Activated T-helper 1 cell treated with anti-CD3 and anti-CD28 coated beads, Interleukin-12 subunit alpha, Interleukin-12 subunit beta, Interleukin-2, Interleukin-4 antibody, amounts not matched to agents 30 ng/mL and 10 ng/mL and 1 ng/mL, durations not matched to agents 14 hours and 24 hours and 36 hours (primary cell): ENCODE measurements at places on chromosomes 5 and 9. TPM values are rescaled to one million over a fixed set of nuclear protein-coding genes. Genes with fewer than 3 reads are reported as not detected.

Gene CDHR2
- total RNA-seq, result 0.08 and 0.42 TPM in 2 replicates

Gene PROB1
- 9.1 and 9.3 TPM in 2 replicates for total RNA-seq

Gene OR2S2
- total RNA-seq, result not detected in 2 replicates

Gene MOB3B
- 0.17 and 0.26 TPM in 2 replicates for total RNA-seq

Gene LAMC3
- 0.05 TPM in 2 replicates for total RNA-seq

Gene HCN1
- not detected in 2 replicates for total RNA-seq

Gene SPAG8
- 0.66 and 1.0 TPM in 2 replicates for total RNA-seq

- no peaks in the 10 kb centered on the region for H3K4me1 ChIP-seq
- H3K36me3 ChIP-seq, result no peaks in the 10 kb centered on the region
Observed at GRCh38 chr5:144971108-144971850, 800.6 kb downstream of the KCTD16 start.

DNA sequence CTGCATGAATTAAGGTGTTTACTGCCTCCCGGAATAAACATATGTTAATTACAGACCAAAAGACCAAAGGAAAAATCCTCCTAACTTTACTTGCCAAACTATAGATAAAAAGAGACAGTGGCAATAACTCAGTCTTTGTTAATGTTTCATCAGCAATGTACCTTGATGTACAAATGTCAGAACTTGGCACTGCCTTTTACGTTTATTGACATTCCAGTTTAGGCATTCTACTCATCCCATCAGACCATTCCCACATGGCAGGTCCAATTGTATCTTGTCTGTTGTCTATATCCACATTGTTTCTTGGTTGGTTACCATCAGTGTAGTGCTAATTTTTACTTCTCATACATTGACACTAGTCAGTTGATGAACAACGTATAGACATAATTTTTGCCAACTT, 85.5 kb downstream of the TEX10 start:
- H3K4me3 ChIP-seq, result no peak overlapping the region
- no peaks in the 10 kb centered on the region for H3K4me1 ChIP-seq
- H3K27me3 ChIP-seq, result no peaks in the 10 kb centered on the region
- peaks cover 5% of the 10 kb centered on the region for H3K36me3 ChIP-seq
- DNase-seq, result no peak

- no peak overlapping the region for H3K27ac ChIP-seq
- H3K36me3 ChIP-seq, result peaks cover 32% of the 10 kb centered on the region
- H3K27me3 ChIP-seq, result no peaks in the 10 kb centered on the region
- no peak overlapping the region for H3K4me3 ChIP-seq
- H3K4me1 ChIP-seq, result peaks cover 10% of the 10 kb centered on the region
Observed at GRCh38 chr5:67098656-67099055, 97.9 kb downstream of the CD180 start.

- H3K27me3 ChIP-seq, result peaks cover 5% of the 10 kb centered on the region
- no peak overlapping the region for H3K27ac ChIP-seq
- no peak overlapping the region for H3K4me3 ChIP-seq
- H3K4me1 ChIP-seq, result peaks cover 25% of the 10 kb centered on the region
Observed at GRCh38 chr9:14987858-14988257, 77.6 kb upstream of the FREM1 start.

DNA sequence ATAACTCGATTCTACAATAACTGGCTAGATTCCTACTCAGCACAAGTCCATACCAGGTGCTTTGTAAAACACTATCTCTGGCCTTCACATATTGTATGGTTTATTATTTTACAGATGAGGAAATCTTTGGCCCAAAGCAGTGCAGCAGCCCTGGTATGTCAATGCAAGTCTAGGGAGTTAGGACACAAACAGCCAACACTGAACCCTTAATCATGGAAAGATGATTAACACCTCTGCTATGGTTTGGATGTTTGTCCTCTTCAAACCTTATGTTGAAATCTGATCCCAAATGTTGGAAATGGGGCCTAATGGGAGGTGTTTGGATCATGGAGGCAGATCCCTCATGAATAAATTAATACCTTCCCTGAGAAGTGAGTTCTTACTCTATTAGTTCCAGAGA, 76.6 kb downstream of the MAPKAP1 start:
- no peak overlapping the region for H3K4me3 ChIP-seq
- no peak for DNase-seq
- H3K27me3 ChIP-seq, result no peaks in the 10 kb centered on the region
- H3K36me3 ChIP-seq, result peaks cover 4% of the 10 kb centered on the region
- no peak overlapping the region for H3K27ac ChIP-seq

DNA sequence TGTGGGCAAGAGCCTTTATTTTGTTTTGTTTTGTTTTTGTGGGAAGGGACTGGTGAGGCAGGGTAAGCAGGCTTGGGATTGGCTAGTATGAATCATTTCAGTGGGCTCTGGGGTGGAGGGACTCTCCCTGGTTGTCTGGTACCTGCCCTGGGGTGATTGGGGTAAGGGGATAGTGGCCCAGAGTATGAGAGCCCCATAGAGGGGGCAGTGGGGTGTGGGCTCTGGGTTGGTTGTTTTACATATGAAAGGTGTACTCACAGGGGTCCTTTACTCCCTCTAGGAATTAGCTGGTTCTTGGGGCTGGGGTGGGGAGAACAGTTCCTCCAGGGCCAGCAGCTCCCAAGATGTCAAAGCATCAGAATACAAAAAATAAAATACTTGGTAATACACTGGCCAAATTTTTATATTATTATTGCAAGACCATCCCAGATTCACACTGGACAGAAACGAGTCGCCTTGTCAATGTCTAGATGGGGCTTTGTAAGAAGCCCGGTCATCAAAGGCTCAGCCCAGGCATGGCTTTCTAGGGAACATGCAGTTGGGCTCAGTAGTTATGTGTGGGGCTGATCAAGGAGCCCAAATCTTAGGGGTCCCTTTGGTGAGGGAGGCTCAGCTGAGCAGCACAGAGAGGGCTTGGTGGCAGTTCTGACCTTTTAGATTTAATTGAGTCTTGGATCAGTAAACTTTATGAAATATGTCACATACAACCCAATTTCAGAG, 190.5 kb downstream of the NXNL2 start:
- peaks cover 4% of the 10 kb centered on the region for H3K27me3 ChIP-seq
- no peak overlapping the region for H3K4me3 ChIP-seq
- H3K4me1 ChIP-seq, result no peaks in the 10 kb centered on the region
- H3K27ac ChIP-seq, result no peak overlapping the region
- no peaks in the 10 kb centered on the region for H3K36me3 ChIP-seq

DNA sequence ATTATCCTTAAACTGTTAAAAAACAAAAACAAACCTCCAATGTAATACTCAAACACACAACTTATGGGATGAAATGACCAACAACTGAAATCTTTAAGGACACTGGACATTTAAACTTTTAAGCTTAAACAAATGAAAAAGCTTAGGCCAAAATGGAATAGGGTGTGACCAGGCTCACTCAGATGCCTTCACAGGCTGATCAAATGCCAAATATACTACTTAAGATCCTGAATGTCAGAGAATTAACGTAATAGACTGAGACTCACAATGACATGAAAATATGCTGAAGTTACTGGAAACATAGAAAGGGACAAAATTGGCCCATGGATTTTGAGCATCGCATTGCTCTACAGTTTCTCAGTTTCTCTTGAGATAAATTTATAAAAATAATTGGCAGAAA, 286.8 kb downstream of the ADAMTS6 start:
- H3K4me1 ChIP-seq, result no peaks in the 10 kb centered on the region
- no peaks in the 10 kb centered on the region for H3K36me3 ChIP-seq
- no peak for DNase-seq
- H3K27ac ChIP-seq, result no peak overlapping the region

DNA sequence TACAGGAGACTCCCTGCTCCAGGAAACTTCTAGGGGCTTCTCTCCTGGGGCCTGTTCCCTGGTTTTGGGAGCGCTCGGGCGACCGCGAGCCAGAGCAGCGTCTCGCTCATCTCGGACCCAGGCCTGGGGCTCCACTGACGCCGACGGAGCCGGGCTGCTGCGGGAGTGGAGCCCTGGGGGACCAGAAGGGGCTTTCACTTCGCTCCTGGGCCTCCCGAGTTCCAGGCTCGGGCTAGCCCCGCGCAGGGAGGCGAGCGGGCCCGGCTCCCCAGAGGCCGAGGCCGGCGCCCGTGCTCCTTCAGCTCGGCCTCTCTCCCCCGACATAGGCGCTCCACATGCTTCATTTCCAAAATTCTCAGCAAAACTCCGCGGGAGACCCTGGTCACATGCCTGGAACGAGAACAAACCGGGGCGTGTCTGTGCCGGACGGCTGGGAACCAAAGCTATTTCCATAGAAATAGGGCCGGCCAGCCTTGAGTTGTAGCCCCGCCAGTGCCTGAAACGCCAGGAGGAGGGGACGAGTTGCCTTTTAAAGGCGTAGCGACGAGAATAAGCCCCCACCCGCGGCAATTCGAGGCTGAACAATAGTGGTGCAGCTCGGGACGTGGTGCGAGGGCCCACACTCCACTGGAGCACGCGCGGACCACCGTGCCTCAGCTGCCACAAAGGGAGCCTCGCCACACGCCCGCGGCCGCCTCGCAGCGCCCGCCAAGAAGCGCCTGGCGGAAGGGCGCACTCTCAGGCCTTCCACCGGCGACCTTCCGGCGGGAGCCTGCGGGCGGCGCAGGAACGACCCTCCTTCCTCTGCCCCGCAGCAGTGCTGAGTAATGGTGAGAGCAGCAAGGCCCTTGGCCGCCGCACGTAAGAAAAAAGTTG, 1.1 kb upstream of the G3BP1 start:
- H3K4me1 ChIP-seq, result peaks cover 28% of the 10 kb centered on the region
- H3K4me3 ChIP-seq, result no peak overlapping the region
- DNase-seq, result no peak
- H3K36me3 ChIP-seq, result peaks cover 15% of the 10 kb centered on the region
- H3K27ac ChIP-seq, result no peak overlapping the region
- H3K27me3 ChIP-seq, result no peaks in the 10 kb centered on the region

GRCh38 chr9:114002271-114002985, 75.7 kb downstream of the AMBP start:
- no peak overlapping the region for H3K27ac ChIP-seq
- no peaks in the 10 kb centered on the region for H3K27me3 ChIP-seq
- H3K4me3 ChIP-seq, result no peak overlapping the region
- H3K4me1 ChIP-seq, result no peaks in the 10 kb centered on the region
- no peaks in the 10 kb centered on the region for H3K36me3 ChIP-seq
- DNase-seq, result no peak

DNA sequence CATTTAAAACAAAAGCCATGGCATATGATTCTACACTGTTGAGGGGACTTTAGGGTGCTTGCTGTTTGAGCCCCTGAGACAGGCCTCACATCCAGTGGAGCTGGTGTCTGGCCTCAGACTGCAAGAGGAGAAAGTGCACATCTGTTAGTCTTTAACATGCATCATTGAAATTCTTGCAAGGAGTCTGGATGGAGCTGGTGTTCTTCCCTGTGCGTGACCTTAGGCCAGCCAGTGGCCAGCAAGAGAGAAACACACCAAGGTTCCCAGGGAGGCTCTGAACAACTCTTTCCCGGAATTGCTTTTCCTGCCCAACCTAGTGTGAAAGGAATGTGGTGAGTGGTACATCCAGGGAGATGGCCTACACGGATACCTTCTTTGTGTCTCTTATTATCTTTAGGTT, 282.8 kb upstream of the TNC start:
- H3K27ac ChIP-seq, result no peak overlapping the region
- no peak overlapping the region for H3K4me3 ChIP-seq
- H3K36me3 ChIP-seq, result no peaks in the 10 kb centered on the region
- H3K4me1 ChIP-seq, result no peaks in the 10 kb centered on the region
- no peak for DNase-seq

DNA sequence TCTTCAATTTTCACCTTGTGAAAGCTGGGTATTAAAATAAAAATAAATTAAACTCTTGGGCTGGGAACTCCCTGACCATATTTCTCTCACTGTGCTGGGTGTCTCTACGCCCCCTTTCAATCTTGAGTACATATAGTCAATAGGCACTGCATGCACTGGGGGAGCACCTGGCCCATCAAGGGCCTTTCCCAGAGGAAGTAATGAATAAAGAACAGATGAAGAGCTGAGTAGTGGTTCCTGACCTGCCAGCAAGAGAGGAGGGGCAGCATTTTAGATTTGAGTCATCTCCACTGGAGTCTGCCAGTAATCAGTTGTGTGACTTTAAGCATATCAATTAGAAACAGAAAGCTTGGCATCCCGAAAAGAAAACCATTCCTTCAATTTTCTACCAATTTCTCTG, 6.2 kb downstream of the MAPKAP1 start:
- DNase-seq, result no peak
- peak overlapping the region; percentile 53 for H3K27ac ChIP-seq
- peaks cover 56% of the 10 kb centered on the region for H3K4me1 ChIP-seq
- no peak overlapping the region for H3K4me3 ChIP-seq

- DNase-seq, result no peak
- H3K36me3 ChIP-seq, result no peaks in the 10 kb centered on the region
- H3K4me1 ChIP-seq, result peaks cover 51% of the 10 kb centered on the region
- no peak overlapping the region for H3K4me3 ChIP-seq
Observed at GRCh38 chr9:109444771-109445320, 53.3 kb downstream of the PTPN3 start.

- no peak overlapping the region for H3K4me3 ChIP-seq
- H3K27me3 ChIP-seq, result no peaks in the 10 kb centered on the region
- no peaks in the 10 kb centered on the region for H3K36me3 ChIP-seq
- DNase-seq, result no peak
Observed at GRCh38 chr5:167953151-167953798, 338.2 kb upstream of the WWC1 start.

GRCh38 chr5:16712620-16713019, 95.8 kb upstream of the RETREG1 start:
- no peak overlapping the region for H3K4me3 ChIP-seq
- H3K4me1 ChIP-seq, result no peaks in the 10 kb centered on the region
- no peak overlapping the region for H3K27ac ChIP-seq

GRCh38 chr9:4862506-4863250, 69.9 kb downstream of the RCL1 start:
- no peak for DNase-seq
- H3K27ac ChIP-seq, result no peak overlapping the region
- H3K27me3 ChIP-seq, result no peaks in the 10 kb centered on the region
- H3K4me1 ChIP-seq, result peaks cover 42% of the 10 kb centered on the region
